ENCODE measurements at places on chromosomes 12 and 14.

DNA sequence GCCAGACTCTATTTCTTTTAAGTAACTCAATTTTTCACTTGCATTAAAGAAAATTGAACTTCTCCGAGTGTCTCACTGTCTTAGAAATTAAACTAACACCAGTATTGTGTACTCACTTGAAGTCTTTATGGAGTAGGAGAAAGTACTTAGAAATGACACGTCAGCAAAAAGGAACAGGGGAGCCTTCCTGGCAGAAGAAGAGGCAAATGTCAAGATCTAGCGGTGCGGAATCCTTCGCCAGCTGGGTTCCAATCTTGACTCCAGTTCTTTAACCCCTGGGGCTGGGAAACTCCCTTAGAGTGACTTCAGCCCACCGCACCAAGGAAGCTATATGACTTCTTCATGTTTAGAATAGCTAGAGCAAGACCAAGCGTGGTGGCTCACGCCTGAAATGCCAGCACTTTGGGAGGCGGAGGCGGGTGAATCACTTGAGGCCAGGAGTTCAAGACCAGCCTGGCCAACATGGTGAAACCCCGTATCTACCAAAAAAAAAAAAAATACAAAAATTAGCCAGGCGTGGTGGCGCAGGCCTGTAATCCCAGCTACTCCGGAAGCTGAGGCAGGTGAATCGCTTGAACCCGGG lies 34.4 kb downstream of the WBP11 start:
- peak; percentile 76 for DNase-seq

DNA sequence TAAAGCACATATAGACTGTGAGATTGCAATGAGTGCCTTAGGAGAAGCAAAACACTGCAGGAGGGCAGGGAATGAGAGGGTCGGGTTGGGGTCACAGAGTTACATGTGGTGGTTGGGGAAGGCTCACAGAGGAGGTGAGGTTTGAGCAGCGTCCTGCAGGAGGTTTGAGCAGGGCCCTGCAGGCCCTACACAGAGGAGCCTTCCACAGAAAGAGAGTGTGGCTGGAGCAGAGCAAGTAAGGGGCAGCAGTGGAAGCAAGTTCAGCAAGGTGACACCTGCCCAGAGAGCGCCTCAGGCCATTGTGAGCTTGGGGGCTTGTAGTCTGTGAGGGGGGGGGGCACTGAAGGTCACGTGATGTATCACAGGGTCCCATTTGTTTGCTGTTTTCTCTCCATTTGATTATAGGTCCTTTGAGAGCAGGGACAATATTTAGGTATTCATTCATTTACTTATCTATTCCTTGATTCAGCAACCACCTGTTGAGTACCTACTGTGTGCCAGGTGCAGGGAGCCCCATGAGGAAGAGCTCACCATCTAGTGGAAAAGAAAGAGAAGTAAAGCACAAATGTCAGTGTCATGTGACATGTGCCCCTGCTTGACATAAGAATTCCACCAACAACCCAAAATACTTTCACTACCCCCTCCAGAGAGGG lies 56.6 kb downstream of the GALNT16 start:
- DNase-seq: peak; percentile 57

DNA sequence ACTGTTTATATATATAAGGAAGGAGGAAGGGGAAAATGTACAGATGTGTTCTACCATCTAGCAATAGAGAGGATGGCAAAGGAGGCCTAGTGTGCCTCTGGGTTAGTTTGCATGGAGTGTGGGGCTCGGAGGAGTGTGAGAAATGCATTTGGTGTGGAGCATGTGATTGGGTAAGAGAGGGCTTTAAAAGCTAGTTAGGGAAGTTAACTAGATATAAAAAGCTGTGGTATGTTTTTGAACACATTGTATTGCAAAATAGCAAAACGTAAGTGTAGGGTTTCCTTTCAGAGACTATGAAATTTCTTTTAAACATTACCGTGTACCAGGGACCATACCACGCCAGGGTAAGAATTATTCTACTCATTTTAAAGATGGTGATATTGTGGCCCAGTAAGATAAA lies 53.3 kb upstream of the STXBP6 start:
- DNase-seq: no peak

GRCh38 chr12:5524116-5524768 lies 92.3 kb downstream of the NTF3 start:
- DNase-seq: no peak

- no peak for DNase-seq
Measured at GRCh38 chr14:31702130-31702529, 140.9 kb downstream of the NUBPL start.

DNA sequence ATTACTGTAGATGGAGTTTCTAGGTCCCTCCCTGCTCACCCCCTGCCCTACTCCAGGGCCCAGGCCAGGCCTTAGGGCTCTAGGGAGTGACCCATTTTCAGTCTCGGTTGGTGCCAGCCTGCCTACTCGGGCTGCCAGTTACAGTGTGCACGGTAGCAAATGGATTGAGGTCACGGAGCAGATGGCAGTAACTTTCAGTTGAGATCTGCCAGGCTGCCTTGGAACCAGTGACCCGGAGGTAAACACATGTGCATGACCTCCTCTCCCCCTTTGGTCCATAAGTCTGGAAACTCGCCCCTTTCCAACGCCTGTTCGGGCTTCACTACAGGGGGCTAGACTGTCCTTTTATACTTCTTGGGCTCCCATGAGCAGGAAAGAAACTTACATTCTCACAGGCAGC lies 139.7 kb upstream of the TBX3 start:
- DNase-seq: no peak

- DNase-seq: no peak
Measured at GRCh38 chr14:86933460-86933859, 1059.5 kb downstream of the GALC start.

DNA sequence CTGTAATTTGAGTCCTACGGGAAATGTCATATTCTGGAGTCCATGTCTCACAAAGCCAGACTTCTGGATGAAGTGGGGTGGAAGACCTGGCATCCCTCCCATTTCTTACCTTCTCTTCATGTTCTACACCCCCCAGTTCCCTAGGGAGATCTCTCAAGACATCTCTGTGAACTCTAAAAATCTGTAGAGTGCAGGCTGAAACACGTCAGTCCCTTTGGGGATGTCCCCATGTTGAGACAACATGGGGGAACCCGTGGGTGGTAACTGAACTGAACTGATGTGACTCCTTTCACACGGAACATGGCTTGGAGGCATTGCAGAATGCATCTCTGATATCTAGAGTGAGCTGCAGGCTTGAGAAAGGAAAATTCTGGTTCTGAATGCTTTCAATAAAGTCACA lies 15.2 kb downstream of the SERPINA12 start:
- DNase-seq: no peak

DNA sequence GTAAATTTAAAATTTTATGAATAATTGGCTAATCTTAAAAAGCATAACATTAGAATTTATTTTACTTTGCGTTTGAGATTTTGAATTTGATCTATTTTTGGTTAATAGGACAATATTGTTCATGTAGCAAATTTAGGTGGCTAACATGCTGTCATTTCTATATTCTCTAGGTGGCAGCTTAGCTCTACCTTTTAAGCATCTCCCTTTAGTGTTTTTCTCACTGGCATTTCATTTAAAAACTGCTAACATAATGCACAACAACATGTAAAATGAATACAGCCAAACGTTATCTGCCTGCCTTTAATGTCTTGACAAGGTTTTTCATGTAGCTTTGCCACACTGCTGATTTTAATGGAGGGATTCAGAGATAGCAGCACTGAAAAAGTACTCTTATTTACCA lies 272.4 kb upstream of the FBXO33 start:
- no peak for DNase-seq

DNA sequence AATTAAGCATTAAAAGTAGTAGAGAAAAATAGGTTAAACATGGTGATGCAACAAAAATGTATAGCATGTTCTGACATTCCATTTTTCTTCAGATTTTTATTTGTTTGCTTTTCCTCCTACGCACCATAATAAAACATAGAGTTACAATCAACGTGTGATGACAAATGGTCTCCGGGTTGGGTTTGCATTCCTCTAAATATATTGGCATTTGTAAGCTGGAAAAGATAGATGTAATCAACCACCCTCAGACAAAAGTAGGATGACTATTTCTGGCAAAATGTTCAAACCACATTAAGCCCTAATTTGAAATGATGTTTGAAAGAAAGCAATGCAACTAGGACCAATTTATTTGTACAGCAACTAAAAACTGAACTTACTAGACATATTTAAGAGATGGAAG lies 58.4 kb downstream of the SLC25A21 start:
- DNase-seq: no peak

DNA sequence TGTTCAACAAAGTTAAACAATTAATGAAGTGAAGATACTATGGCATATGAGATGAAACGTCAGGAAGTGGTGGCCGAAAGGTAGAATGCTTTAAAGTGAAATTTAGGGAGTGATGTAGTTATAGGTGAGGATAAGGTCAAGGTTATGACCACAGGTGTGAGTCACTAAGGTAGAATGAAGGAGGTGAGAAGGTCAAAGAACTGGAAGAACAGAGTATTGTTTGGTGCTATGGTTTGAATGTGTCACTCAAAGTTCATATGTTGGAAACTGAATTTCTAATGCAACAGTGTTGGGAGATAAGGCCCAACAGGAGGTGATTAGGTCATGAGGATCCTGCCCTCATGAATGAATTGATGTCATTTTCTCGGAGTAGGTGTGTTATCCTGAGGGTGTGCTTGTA lies 293.6 kb downstream of the NELL2 start:
- no peak for DNase-seq

- no peak for DNase-seq
Measured at GRCh38 chr14:104996483-104996882, 10.9 kb downstream of the CLBA1 start.

- DNase-seq: no peak
Measured at GRCh38 chr12:54159589-54159988, 29.2 kb downstream of the SMUG1 start.

DNA sequence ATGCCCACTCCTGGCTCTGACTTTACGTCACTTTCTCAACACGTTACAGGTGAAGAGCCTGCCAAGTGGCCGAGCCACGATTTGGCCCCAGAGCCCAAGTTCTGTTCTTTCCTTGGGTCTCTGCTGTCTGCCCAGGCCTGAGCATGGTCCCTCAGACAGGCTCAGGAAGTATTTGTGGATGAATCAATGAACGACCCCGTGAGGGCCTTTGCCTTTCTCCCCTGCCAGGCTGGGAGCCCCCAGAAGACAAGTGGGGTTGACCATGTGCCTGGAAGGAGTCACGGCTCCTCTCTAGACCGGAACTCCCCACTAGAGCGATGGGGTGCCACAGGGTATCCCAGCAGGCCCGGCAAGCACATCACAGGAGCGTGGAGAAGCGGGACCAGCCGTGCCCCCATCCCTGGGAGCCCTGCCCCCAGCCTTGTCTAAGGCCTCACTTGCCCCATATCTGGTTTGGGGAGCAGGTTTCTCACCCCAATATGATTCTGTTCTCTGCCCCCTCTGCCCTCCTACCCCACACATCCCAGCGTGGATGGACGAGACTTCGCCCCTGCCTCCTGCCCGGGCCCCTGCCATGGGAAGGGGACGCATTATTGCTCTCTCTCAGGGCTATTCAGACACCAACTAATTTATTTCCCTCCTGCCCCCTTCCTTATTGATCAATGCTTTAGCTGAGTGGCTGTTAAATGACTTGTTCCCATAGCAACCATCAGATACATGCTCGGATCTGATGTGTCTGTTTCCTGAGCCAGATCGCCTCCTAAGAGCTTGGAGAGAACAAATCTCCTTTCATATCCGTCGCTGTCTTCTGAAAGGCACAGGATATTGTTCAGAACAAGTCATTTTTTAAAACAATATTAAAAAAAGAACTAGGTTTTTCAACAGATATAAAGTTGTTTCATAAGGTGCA lies 69.0 kb downstream of the DIO3 start:
- no peak for DNase-seq

DNA sequence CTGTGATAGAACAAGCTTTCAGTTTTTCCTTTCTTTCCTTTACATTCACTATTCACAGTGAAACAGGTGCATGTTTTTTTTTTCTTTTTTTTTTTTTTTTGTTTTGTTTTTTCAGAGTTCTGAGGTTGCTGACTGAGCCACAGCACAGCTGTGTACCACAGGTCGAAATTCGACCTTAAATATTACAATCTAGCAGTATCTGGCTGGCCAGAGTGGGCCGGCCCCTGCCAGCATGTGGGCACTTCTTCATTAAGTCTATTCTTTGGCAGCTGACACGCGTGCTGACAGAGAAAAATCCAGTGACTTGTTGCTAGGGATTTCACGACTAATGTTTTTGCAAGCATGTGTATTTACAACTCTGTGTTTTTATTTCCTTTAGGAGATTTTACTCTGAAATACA lies 33.9 kb downstream of the FBXO33 start:
- DNase-seq: no peak

DNA sequence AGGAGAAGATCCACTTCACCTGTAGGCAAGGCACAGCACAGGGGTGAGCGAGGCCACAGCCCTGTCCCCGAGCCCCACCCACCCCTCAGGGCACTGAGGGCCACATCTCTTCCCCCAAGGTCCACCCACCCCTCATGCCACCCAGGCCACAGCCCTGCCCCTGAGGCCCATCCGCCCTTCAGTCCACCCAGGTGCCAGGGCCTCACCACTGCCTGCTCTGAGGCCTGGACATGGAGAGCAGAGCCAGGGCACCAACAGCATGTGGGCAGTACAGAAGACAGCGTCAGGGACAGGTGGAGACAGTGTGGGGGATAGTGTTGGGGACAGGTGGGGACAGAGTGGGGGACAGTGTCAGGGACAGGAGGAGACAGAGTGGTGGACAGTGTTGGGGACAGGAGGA lies 138.3 kb downstream of the TMEM121 start:
- DNase-seq: peak; percentile 56

GRCh38 chr14:30214014-30214413 lies 286.4 kb upstream of the PRKD1 start:
- DNase-seq: no peak

DNA sequence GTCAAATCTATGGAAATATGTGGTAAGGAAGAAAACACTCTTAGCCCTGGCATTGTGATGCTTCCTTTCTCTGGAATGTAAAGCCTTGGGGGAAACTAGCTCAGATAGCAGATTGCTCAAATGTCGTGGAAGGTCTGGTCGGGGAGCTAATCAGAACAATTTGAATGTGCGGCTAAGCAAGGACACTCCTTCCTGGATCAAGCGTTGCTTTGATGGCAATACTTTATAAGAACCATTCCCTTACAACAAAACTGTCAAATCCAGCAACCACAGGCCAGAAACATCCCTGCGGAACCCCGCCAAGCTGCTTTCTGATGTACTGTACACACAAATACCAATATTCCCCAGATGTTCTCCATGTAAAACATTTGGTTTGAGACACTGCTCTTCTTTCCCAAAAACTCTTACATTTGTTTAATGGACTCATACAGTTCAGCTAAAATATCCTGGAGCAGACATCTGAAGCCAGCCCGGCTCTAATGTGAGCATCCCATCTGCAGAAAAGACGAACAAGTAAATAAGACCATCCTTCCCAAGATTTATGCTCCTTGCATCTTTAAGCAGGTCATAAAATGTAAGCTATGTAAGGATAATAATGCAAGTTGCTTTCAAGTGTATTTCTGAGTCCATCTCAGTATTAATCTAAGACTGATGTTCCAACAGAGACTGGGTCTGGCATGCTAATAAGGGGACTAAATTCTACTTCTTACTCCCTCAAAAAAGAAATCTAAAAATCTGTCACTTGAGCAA lies 20.2 kb downstream of the NUAK1 start:
- DNase-seq: no peak

GRCh38 chr12:62718762-62719426 lies 216.1 kb downstream of the PPM1H start:
- no peak for DNase-seq

- DNase-seq: no peak
Measured at GRCh38 chr14:23076785-23077408, 18.0 kb downstream of the ACIN1 start.

- no peak for DNase-seq
Measured at GRCh38 chr14:84535976-84536375, 994.0 kb upstream of the FLRT2 start.

Measured in activated effector memory CD4-positive, alpha-beta T cell treated with anti-CD3 and anti-CD28 coated beads, Interleukin-2, amount 50 U/mL, for 16 hours (primary cell).